ENCODE measurements at places on chromosomes 11 and 22.

GRCh38 chr11:492427-493226 is 14.4 kb downstream of the RNH1 start:
- no peak for DNase-seq

DNA sequence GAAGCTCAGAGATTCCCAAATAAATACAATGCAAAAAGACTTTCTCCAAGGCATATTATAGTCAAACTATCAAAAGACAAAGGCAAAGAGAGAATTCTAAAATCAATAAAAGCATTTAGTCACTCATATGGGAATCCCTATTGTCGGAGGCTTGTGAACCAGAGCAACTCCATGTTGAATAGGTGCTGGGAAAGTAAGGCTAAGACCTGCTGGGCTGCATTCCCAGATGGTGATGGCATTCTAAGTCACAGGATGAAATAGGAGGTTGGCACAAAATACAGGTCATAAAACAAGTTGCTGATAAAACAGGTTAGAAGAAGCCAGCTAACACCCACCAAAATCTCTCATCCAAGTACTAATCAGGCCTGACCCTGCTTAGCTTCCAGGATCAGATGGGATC is 84.5 kb downstream of the JRKL start:
- no peak for DNase-seq

- no peak for DNase-seq
These were observed 60.8 kb upstream of the NUP50 start for GRCh38 chr22:45102896-45103420.

GRCh38 chr22:47608421-47608820 is 846.0 kb downstream of the TBC1D22A start:
- no peak for DNase-seq

Measured in stimulated activated CD8-positive, alpha-beta memory T cell treated with anti-CD3 and anti-CD28 coated beads, Interleukin-4, amount 100 ng/mL, for 48 hours (primary cell).